ENCODE measurements at places on chromosomes 13 and 19.

DNA sequence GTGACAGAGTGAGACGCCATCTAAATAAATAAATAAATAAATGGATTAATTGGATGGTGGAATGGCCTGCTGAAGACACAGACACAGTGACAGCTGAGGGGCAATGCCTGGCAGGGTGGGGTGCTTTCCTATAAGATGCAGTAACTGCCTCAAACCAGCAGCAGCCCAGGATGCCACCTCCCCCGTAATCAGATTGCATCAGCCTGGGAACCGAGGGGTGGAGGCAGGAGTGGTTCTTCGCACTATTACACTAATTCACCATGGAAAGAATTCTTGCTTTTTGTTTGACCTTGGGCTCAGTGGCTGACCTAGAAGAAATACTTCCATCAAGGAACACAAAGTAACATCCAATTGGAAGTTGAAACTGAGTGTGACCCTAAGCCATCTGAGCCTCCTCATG lies 31.6 kb upstream of the USP12 start:
- no peak for DNase-seq

DNA sequence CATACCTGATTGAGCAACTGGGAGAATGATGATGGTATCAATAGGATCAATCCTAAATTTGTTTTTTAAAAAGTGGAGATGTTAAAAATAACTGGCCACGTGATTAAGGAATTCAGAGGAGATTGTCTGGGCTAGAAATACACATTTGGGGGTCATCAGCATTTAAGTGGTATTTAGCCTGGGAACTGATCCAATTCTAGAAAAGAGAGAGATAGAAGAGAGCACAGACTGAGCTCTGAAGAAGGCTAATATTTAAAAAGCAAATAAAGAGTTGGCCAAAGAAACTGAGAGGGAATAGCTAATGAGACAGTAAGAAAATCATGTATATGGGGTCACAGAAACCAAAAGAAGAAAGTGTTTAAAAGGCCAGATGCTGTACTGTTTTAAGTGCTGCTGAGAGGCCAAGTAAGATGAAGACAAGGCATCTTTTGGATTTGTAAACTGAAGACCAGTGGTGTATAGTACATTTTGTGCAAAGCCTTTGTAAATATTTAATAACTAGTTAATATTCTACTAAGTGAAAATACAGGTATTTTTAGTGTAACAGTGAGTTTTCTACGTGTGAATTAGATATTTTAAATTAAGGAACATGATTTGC lies 40.2 kb downstream of the UBL3 start:
- DNase-seq: no peak

GRCh38 chr19:36060430-36060829 lies 5.7 kb downstream of the WDR62 start:
- no peak for DNase-seq

DNA sequence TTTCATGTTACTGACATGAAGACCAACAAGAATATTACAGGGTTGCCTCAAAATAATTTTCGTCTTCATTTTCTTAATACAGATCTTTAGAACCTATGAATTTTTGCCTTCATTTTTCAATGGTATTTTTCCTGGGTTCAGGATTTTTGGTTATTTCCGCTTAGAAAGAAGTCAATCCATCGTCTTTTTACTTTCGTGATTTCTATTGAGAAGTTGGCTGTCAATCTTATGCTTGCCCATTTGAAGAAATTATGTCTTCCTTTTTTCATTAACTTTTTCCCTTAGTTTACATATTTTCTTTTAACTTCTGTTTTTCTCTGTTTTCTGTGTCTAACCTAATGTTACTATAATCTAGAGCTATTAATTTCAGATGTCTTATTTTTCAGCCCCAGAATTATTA lies 868.9 kb upstream of the SLC10A2 start:
- no peak for DNase-seq
